ENCODE measurements at places on chromosomes 4 and X. TPM values are rescaled to one million over a fixed set of nuclear protein-coding genes. Genes with fewer than 3 reads are reported as not detected.

AMTN gene
- not detected for polyA plus RNA-seq

NUP62CL gene
- not detected for polyA plus RNA-seq

MAGEA4 gene
- not detected for polyA plus RNA-seq

RTL3 gene
- 0.38 TPM for polyA plus RNA-seq

Data from fibroblast of lung (primary cell).